ENCODE measurements at places on chromosomes 5 and 9.

DNA sequence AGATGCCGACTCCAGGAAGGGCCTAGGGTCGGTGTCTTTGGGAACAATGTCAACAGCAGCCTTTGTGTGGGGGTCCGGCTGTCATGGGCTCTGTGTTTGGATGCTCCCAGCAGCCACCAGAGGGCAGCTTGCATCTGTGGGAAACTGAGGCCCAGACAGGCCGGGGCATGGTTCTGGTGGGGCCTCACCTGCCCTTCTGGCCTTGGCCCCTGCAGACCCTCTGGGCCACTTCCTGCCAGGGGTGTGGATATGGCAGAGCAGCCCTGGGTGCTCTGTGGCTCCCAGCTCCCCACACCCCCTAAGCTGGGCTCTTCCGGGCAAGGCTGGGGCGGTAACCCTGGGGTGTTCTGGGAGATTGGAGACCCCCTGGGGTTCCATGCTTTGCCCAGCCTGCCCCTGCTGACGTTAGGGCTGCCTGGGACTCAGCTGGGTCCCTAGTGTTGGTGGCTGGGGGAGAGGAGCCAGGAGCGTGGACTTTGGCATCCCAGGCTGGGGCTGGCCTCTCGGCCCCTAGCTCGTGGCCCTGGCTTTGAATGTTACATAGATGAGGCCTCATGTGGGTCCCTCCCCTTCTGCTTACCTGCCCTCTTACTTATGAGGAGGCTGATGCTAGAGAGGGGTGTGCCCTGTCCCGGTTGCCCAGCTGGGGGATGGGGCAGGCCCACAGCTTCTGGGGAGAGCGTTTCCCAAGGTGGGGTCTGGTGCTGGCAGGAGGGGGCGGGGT lies 38.3 kb downstream of the RXRA start:
- DNase-seq: no peak

GRCh38 chr5:153237671-153238332 lies 252.7 kb upstream of the GRIA1 start:
- no peak for DNase-seq

- DNase-seq: peak; percentile 5
Observed at GRCh38 chr9:37329576-37329975, 92.9 kb upstream of the GRHPR start.

- DNase-seq: no peak
Observed at GRCh38 chr5:158755986-158756385, 343.7 kb downstream of the EBF1 start.
